Right lung (tissue), 10 donors: ENCODE measurements at places on chromosomes 5 and 9. TPM values are rescaled to one million over a fixed set of nuclear protein-coding genes. Genes with fewer than 3 reads are reported as not detected.

CD180 gene
- polyA plus RNA-seq = 0.50 TPM

RAD50 gene
- 42.4 TPM for polyA plus RNA-seq

DND1 gene
- polyA plus RNA-seq = 0.68 TPM

ZBED3 gene
- polyA plus RNA-seq = 30.7 TPM
